Activated CD4-positive, alpha-beta memory T cell treated with anti-CD3 and anti-CD28 coated beads, Interleukin-2, amount 10 ng/mL, durations not matched to agents 7 days and 5 days (primary cell): ENCODE measurements at places on chromosomes 12 and 14.
A peak's percentile ranks its signal among the peaks of the same experiment; 100 is the strongest.

DNA sequence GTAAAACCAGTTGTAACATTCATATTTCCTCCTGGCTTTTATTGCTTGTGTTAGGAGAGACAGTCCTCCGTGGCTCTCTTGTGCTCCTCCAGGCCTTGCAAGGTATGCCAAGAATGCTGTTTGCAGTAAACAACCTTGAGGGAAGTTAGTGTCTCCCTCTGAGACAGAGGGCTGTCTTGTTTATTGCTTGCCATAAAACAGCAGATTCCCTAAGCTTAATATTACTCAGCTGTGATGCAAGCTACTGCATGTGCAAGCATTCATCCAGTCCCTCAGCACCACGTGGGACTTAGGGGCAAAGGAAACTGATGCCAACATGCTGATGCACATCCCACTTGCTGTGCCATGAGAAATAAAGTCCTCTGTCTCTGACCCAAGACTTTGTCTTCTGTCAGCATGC is 6.6 kb downstream of the POMT2 start:
- DNase-seq = no peak

- peak; percentile 52 for DNase-seq
Measured at GRCh38 chr12:24948757-24949722, at the start of gene BCAT1. TSS of gene BCAT1 (minus strand) at chr12:24949101. CDS start at chr12:24948932, 169 bp downstream.

DNA sequence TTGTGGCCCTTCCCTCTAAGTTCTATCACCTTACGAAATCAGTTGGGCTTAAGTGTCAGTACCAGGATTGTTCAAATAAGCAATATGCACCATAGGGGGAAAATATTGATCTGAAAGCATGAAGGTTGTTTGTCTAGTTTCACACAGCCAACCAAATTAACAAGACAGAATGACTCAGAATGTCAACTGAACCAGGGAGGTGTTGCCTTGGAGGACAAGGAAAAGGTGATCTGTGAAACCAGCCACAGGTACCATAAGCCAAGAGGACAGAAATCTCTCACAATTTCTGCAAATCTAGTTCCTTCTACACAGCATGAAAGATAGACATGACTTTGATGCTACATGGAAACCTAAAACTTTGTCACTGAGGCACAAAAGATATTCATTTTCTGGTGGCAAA is 297.9 kb downstream of the BCL11B start:
- no peak for DNase-seq

DNA sequence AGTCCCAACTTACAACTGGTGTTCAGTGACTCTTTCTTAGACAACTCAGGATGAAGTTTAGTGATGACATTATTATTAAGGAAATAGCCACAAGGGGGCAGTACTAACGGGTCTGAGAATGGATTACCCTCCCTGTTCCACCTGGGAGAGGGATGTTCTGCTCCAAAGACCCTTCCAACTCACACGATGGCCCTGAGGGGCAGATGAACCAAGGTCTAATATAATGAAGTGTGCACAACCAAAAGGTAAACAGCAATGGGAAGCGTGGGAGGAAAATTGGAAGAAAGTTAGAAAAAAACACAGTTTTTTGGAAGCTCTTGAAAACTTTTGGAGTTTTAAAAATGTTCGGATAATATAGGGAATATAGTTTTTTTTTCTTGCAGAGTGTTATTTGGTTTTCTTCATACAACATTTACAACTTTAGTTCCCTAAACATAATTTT is 24.0 kb downstream of the FGF6 start:
- DNase-seq = no peak

DNA sequence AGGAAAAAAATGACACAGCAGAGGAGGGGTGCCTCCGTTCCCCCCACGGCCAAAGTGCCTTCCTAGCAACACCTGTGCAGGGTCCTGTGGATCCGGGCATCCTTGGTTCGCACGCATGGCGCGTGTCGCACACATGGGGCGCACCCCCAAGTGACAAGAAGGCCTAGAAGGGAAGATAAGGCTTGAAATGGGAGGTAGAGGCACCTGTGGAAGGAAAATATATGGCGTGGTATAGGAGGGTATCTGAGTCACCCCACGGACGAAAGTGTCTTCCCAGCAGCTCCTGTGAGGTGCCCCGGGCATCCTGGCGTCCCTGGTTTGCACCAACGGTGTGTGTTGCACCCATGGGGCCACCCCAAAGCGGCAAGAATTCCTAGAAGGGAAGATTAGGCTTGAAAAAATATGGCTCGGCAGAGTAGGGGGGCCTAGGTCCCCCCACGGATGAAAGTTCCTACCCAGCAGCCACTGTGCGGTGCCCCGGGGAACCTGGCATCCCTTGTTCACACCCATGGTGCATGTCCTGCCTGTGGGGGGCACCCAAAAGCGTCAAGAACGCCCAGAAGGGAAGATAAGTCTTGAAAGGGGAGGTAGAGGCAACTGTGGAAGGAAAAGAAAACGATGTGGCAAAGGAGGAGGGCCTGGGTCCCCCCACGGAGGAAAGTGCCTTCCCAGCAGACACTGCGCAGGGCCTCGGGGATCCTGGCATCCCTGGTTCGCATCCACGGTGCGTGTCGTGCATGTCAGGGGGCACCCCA is 280.0 kb downstream of the ALG10 start:
- DNase-seq = no peak

- DNase-seq = no peak
Measured at GRCh38 chr12:100554608-100555077, 18.8 kb upstream of the GAS2L3 start.

DNA sequence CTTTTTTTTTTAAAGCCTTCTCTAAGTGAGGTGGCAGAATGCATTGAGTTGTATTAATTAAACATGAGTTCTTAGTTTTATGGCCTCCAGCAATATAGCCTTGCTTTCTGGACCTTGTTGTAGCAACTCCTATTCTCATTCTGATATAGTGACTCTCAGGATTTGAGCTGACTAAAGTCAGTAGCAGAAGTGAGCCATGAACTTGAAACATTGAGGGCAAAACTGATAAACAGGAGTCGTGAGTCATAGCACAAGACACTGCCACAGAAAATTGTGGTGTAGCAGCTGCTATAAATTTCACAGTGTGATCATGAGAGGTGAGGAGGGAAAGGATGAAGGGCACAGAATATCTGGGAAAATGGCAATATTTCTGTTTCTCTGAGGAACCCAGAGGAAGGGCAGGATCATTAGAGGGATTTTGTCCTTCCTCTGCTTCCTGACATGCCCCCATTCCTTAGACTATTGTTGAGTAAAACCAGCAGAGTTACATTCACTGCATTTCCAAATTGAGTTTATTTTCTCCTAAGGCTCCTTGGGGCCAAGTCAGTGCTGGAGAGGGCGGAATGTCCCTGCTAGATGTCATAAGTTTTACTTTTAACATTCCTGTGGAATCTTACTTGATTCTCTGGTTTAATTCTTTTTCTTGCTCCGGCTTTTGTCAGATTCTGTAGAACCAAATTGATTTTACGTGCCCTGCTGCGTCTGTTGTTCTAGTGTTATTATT is 7.5 kb downstream of the KLRG1 start:
- DNase-seq = peak; percentile 36

- DNase-seq = no peak
Measured at GRCh38 chr12:53575502-53576249, 50.5 kb downstream of the ATF7 start.

GRCh38 chr14:79056879-79057278 is 886.7 kb downstream of the NRXN3 start:
- no peak for DNase-seq

GRCh38 chr12:11026118-11026517 is 3.7 kb upstream of the TAS2R19 start:
- no peak for DNase-seq

- no peak for DNase-seq
Measured at GRCh38 chr14:28603606-28604005, 163.0 kb upstream of the FOXG1 start.

DNA sequence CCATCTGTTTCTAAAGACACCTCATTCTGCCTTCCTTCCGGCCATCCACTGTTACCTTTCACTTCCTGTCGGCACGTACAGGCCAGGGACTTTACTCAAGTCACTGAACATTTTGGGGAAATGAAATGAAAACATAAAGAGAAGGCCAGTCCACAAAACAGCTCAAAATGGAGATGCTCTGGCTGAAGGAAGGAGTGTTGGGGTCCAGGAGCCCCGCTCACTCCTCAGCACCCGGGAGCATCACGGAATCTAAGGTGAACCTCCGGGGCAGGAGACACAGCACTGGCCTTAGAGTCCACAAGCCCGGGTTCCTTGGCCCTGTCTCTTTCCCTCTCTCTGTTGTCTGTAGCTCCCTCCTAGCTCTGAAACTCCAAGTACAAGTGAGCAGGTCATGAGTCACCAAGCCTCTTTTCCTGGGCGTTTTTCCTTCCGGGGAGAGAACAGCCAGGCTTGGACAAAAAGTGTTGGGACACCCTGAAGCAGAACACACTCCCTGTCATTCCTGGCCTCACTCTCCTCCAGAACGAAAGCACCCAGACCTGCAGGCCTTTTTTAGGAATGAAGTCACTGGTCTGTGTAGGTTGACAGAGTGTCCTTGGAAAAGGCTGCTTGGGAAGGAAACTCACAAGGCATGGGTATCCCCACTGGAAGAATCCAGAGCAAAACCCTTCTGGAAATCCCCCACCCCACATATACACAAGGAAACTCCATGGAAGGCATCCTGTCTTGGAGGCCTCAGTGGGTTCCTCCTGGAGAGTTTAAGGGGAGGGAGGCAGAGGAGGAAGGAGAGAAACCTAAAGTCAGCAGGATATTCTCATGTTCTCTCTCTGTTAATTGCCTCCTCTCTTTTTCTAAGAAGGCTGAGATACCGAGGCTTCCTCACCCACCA is 245.3 kb downstream of the ZFP36L1 start:
- no peak for DNase-seq

DNA sequence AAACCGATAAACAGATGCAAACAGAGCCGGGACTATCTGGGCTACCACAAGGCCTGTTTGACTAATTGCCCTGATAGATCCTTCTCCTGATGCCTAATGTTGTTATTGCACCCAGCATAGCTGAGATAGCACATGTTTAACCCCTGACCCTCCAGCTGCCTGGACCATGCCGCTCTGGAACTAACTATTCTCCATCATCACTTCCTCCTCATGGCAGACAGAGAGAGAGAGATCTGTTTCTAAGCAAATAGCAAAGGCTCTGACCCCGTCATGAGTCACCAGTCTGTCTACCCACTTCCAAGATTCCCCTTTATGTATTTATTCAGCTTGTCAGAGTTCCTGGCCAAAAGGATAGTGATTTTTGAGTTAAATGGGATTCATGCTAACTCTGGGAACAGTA is 58.2 kb upstream of the FLRT2 start:
- DNase-seq = no peak

- DNase-seq = no peak
Measured at GRCh38 chr14:87833026-87833425, 160.0 kb downstream of the GALC start.

- DNase-seq = no peak
Measured at GRCh38 chr14:76881348-76881747, 55.1 kb downstream of the LRRC74A start.

GRCh38 chr12:4768341-4768740 is 48.1 kb downstream of the GALNT8 start:
- DNase-seq = no peak

DNA sequence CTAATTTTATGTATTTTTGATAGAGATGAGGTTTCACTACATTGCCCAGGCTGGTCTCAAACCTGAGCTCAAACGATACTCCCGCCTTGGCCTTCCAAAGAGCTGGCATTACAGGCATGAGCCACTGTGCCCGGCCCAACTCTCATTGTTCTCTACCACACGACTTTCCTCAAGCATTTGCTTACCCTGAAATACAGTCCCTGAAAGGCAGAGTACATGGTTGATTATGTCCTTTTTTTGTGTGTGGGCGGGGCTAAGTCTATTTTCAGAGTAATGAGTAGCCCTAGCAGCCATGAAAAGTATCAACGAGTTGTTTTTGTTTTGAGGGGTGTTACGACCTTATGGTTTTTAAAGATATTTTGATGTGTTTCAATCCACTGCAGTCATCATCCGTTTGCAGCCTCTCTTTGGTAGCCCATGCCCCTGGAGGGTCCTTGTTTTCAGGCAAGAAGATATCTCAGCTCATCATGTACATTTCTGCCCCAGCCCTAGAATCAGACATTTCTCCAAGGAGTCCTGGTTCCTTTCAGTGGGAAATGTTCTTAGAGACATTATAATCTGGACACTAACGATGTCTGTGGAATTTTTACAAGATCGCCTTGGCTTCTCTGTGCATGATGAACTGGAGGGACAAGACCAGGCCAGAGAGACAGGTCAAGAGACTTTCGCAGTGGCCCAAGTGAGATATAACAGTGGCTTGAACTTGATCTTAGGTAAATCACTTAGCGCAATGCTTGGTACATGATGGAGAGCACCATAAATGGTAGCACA is 8.7 kb downstream of the ACACB start:
- DNase-seq = no peak

DNA sequence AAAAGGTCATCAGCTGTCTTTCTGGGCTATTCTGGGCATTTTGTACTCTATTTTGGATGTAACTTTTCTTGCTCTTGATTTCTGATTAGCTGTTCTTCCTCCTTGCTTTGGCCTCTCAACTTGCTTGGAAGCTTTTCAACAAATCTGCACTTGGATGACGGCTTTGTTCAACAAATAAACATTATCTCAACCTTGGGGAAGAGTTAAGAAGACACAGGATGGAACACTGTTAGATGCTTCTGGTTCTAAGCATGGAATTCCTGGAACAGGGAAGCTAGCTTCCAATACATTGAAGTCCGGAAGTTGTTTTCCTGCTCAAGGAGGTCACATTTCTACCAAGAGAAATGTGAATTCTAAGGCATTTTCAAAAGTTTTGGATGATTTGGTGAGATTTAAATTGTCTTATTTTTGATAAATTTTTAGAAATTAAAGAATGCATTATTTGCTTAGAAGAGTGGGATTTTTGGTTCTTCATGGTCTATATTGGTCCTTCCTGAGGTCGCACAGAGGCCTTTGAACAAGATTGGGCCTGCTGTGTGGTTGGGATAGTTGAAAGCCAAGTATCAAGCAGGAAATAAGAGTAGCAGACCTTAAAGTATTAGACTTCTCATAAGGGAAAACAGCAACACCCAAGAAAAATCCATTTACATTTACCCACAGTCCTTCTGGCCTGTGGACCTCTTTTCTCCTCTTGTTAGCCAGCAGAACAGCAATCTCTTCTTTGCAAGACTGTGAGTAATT is 59.2 kb downstream of the PPFIBP1 start:
- DNase-seq = no peak

DNA sequence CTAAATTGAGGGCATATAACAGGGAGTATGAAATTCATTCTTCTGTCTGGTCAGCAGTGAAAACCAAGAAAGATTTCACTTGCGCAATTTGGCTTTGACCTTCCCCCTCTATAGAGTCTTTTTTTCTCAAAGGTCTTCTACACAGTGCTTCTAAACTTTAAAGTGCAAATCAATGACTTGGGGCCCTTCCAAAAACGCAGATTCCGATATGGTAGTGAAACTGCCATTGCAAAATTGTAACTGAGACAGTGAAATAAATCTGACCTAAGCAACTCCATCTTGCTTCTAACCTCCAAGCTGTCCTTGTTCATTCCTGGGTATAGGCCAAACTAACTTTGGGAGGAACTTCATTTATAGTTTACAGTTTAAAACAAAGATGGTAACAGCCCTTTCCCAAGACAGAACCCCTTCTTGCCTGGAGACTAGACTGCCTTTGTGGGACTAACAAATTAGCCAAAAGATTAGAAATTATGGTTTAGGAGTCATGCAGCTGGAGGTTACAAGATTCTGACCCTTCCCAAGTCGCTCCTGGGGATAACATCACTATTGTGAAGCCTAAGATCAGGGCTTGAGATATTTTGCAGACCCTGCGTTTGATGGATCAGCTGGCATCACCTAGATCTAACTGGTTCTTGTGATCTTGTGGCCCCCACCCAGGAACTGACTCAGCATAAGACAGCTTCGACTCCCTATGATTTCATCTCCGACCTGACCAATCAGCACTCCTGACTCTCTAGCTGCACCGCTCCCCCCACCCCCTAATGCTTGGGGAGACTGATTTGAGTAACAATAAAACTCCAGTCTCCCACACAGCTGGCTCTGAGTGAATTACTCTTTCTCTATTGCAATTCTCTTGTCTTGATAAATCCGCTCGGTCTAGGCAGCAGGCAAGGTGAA is 5.0 kb downstream of the SLC25A21 start:
- no peak for DNase-seq
